ENCODE measurements at places on chromosomes 5 and 9. TPM values are rescaled to one million over a fixed set of nuclear protein-coding genes. Genes with fewer than 3 reads are reported as not detected.
A peak's percentile ranks its signal among the peaks of the same experiment; 100 is the strongest.

GRCh38 chr5:150146862-150147601, 8.6 kb downstream of the PDGFRB start:
- H3K4me3 ChIP-seq = no peak overlapping the region
- H3K27ac ChIP-seq = no peak overlapping the region
- H3K27me3 ChIP-seq = no peaks in the 10 kb centered on the region
- H3K36me3 ChIP-seq = no peaks in the 10 kb centered on the region

GRCh38 chr9:111094958-111095357, 56.7 kb upstream of the LPAR1 start:
- no peaks in the 10 kb centered on the region for H3K27me3 ChIP-seq
- no peak overlapping the region for H3K4me3 ChIP-seq
- no peak overlapping the region for H3K27ac ChIP-seq
- no peaks in the 10 kb centered on the region for H3K4me1 ChIP-seq
- DNase-seq = no peak

INSL6 gene
- not detected for polyA plus RNA-seq

GRCh38 chr9:95522871-95523370, 6.2 kb upstream of the PTCH1 start:
- H3K27me3 ChIP-seq = no peaks in the 10 kb centered on the region
- no peak overlapping the region for H3K27ac ChIP-seq
- no peak overlapping the region for H3K4me3 ChIP-seq
- DNase-seq = no peak

NSG2 gene
- polyA plus RNA-seq = 3.5 TPM

DNA sequence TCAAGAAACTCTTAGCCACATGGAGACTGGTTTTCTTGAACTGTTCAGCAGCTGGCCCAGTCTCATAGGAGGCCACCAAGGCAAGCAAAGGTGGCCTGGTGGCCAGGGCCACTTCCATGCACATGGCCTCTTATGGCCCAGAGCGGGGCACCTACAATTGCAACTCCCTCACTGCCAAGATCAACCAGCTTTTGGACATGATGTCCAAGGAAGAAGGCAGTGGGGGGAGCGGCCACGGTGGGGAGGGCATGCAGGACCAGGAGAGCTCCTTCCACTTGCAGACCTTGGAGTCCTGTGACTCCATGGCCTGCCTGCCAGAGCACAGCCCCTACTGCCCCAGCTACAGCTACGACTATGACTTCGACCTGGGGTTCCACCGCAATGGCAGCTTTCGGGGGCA, 398.9 kb upstream of the PTPRD start:
- H3K36me3 ChIP-seq = no peaks in the 10 kb centered on the region
- peak; percentile 39 for DNase-seq
- no peaks in the 10 kb centered on the region for H3K4me1 ChIP-seq
- H3K27ac ChIP-seq = no peak overlapping the region
- H3K4me3 ChIP-seq = no peak overlapping the region
